ENCODE measurements at places on chromosomes 4 and X.

DNA sequence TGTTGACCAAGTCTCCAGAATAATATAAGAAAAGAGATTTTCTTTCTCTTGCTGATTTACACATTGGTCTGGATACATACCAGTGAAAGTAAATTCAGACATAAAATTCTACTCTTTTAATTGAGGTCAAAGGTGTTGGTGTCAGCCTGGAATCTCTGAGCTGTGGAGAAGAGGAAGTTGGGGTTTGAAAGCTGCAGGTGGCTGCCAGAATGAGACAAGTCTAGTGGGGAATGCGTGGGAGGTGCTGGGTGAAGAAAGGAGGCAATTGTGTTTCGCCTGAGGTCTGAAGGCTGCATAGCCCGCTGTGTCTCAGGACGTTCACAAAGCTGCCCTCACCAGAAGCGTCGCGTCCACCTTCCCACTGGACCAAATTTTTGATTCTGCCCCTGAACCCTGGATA lies 31.2 kb downstream of the PHEX start:
- DNase-seq, result no peak

DNA sequence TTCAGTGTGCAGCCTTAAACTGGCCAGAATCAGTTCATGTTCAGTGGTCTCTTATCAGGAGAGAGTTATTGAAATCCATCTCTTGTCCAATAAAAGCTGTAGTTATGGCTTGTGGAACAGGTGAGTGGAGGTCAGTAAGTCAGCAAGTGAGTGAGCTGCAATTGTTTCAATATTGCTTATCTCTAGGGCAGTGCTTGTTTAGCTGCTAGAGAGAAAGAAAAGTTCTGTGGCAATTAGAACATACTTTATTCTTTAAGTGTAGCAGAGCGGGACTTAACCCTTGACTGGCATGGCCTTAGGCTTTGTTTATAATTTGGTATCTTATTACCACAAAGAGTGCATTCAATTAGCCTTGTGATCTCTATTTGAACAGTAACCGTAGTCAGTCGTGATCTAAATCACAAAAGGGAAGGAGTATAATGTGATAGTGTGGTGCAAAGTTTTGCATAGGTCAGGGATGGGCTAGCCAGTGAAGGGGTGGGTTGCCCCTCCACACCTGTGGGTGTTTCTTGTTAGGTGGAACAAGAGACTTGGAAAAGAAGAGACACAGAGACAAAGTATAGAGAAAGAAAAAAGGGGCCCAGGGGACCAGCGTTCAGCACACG lies 6.9 kb upstream of the ETDC start:
- no peak for DNase-seq

- DNase-seq, result no peak
Measured at GRCh38 chr4:2415881-2416563, 2.4 kb downstream of the ZFYVE28 start.

GRCh38 chr4:5960252-5960880 lies 57.9 kb downstream of the C4orf50 start:
- DNase-seq, result no peak

DNA sequence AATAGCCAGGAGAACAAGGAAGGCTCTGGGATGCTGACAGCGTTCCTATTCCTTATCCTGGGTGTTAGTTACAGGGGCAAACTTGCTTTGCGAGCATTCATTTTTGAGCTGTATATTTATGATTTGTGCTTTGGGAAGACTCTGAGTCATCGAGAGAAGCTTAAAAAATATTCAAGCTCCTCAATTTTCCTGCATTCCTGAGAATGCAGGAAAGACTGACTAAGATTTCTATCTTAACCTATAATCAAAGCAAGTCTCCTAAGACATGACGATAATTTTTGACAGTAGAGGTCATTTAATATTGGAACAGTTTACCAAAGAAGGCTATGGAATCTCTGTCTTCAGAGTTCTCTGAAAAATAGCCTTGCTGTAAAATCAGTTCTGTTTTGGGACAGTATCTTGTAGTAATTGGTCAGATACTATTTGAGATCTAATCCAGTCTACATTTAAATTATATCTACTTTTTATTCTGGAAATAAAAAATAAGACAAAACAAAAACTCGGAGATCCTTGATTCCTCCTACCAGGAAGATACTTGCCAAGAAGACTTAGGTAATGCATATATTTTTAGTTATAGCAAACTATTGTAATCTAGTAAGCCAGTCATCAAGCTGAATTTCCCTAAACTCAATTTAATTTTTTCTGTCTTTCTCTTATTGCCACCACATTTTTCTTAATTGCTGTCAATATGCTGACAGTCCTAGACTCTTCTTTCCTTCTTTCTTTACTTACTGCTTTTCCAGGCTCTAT lies 31.7 kb downstream of the BBS12 start:
- DNase-seq, result peak; percentile 89

DNA sequence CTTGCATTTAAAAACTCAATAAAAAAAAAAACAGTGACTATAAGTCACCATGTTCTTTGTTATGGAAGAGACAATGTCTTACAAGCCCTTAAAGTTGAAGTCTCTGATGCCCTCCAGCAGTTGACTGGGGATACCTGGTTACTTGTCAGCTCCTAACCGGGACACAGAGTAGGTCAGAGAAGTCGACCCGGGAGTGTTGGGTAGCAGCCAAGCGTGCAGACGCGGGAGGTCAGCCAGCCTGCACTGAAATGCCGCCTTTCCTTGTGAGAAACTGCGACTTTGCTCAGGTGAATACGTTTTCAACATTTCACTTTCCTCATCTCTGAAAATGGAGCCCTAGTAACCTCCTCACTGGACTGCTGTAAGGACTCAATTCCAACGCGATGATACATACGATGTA lies 81.8 kb downstream of the F11 start:
- DNase-seq, result no peak

GRCh38 chrX:124507246-124507645 lies 160.9 kb downstream of the SH2D1A start:
- no peak for DNase-seq

GRCh38 chr4:86498863-86499166 lies 95.3 kb upstream of the PTPN13 start:
- no peak for DNase-seq

Data from EL (cell line).